SJSA1 (cell line): ENCODE measurements at places on chromosomes 13 and 19.

DNA sequence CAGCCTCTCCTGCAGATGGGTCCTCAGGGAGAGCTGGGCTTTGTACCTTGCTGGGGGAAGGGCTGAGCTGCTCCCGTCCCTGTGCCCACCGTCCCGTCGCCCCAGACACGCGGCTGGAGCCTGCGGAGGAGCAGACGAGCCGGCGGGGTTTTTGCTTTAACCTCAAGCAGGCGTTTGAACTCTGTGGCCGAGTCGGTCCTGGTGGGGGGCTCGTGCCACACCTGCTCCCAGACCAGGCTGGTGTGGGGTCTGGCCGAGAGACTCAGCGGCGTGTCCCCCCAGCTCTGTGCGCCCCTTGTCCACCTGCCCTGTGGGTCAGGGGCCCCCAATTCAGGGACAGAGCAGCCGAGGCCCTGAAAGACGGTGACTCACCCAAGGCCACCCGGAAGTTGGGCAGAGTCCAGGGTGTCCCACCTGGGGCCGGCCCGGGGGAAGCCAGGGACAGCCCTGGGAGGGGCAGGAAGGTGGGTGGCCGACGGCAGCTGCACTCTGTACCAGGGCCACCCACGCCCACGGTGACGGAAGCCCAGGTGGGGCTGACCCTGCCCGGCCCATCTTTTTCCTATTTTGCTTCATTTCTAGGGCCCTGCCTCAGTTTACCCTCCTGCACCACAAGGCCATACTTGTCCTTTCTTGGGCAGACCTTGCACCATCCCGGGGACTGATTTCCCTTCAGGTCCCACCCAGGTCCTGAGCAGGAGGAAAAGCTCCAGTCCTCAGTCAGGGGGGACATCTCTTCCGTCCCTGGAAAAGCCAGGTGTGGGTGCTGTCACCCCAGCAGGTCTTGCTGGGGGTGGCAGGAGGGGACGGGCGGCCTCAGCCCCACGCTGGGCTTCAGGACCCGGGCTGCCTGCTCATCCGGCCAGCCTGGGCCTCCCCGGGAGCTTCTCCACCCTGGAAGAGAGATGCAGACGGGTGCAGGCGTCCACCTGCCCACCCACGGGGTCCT lies 5.3 kb downstream of the EFNA2 start:
- DNase-seq: no peak

- no peak for DNase-seq
Observed at GRCh38 chr13:73687929-73688328, 446.3 kb downstream of the KLF12 start.

DNA sequence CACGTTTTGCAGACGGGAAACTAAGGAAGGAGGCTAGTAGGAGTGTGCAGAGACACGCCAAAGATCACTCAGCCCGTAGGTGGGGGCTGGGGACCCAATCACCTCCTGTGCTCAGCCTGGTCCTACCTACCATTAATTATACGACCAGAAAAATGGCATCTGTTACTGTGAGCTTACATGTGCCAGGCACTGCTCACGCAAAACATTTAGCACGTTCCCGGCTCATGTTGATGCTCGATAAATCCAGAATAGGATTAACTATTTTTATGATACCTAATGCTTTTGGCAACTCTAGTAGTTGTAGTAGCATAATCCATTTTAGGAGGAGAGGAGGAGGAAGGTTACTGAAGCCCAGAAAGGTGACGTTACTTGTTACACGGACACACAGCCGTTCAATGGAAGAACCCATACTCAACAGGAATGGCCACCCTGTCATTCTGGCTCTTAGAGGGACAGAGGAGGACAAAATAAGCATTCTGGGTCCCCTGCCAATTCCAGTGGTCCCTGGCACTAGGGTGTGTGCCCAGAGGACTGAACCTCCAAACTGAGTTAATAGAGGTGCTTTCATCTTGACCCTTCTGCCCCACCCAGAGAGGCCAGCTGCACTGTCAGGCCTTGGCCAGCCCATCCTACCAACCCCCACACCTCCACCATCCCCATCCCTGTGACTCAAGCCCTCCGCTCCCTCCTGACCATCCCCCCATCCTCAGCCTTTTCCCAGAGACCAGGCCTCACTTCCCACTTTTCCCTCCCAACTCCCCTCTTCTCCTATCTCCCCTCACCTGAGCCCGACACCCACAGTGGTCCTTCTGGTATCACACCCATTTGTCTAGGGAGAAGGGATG lies 5.0 kb upstream of the EML2 start:
- no peak for DNase-seq

GRCh38 chr13:28583651-28584091 lies 75.3 kb upstream of the POMP start:
- DNase-seq: no peak

GRCh38 chr13:106372199-106373155 lies 163.0 kb downstream of the EFNB2 start:
- DNase-seq: peak; percentile 89

DNA sequence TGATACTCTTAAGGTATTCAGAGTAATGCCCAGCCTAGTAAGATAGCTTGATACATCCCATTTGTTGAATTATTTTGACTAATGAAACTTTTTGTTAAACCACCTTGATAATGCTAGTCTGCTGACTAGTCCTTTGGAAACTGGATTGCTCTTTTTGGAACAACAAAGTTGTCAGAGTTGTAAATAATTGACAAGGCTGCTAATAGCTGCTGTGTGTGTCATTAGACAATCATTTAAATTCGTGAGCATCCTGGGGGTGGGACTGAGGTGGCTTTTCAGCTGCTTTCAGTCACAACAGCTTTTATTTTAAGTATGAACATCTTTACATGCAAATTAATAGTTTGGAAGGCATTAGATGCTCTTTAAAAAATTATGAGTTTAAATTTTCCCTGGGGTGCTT lies 153.5 kb downstream of the HS6ST3 start:
- DNase-seq: no peak

DNA sequence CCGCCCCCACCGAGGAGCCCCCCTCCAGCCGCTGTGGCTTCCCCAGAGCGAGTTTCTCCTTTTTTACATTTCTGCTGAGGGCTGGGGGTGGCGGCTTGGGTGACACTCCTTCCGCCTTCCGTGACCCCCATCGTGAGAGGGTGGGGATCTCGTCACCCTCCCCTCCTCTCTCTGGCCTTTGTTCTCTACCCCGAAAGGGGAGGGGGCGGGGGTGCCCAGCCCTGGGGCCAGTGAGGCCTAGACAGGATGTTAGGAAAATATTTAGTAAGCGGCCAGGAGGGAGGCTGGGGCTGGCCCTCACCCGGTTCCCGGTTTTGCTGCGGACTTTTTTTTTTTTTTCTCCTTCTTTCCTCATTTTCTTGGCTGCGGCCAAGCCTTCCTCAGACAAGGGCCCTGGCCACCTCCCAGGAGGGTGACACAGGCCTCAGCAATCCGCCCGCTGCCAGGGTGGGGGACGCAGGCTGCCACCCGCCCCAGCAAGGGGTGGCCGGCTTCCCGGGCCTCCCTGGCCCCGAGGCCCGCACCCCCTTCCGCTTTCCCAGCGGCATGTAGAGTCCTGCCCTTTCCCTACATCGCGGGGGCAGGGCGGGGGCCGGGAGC lies 3.9 kb downstream of the MIDN start:
- peak; percentile 99 for DNase-seq

- DNase-seq: peak; percentile 25
Observed at GRCh38 chr19:47518139-47518538, 3.3 kb upstream of the NAPA start.

GRCh38 chr13:98652721-98653462 lies 76.0 kb upstream of the STK24 start:
- DNase-seq: no peak

DNA sequence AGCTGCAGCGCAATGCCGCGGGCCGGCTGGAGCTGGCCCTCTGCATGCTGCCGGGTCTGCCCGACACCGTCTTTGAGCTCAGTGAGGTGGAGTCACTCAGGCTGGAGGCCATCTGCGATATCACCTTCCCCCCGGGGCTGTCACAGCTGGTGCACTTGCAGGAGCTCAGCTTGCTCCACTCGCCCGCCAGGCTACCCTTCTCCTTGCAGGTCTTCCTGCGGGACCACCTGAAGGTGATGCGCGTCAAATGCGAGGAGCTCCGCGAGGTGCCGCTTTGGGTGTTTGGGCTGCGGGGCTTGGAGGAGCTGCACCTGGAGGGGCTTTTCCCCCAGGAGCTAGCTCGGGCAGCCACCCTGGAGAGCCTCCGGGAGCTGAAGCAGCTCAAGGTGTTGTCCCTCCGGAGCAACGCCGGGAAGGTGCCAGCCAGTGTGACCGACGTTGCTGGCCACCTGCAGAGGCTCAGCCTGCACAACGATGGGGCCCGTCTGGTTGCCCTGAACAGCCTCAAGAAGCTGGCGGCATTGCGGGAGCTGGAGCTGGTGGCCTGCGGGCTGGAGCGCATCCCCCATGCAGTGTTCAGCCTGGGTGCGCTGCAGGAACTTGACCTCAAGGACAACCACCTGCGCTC lies 3.8 kb upstream of the MAP2K7 start:
- no peak for DNase-seq

DNA sequence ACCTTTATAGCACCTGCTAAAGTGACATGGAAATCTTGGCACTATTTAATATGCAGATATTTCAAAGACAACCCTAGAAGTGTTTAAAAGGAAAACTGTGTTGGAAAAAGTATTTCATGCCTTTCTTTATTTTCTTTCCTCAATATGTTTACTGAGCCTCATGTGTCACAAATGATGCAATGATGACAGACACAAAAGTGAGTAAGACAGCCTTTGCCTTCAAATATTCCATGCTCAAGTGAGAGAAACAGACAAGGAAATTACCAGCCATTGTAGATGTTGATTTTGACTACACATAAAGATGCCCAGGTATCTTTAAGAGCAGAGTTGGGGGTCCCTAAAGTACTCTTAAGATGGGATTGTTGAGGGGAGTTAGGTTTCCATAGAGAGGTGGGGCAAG lies 48.0 kb upstream of the TPP2 start:
- DNase-seq: no peak

DNA sequence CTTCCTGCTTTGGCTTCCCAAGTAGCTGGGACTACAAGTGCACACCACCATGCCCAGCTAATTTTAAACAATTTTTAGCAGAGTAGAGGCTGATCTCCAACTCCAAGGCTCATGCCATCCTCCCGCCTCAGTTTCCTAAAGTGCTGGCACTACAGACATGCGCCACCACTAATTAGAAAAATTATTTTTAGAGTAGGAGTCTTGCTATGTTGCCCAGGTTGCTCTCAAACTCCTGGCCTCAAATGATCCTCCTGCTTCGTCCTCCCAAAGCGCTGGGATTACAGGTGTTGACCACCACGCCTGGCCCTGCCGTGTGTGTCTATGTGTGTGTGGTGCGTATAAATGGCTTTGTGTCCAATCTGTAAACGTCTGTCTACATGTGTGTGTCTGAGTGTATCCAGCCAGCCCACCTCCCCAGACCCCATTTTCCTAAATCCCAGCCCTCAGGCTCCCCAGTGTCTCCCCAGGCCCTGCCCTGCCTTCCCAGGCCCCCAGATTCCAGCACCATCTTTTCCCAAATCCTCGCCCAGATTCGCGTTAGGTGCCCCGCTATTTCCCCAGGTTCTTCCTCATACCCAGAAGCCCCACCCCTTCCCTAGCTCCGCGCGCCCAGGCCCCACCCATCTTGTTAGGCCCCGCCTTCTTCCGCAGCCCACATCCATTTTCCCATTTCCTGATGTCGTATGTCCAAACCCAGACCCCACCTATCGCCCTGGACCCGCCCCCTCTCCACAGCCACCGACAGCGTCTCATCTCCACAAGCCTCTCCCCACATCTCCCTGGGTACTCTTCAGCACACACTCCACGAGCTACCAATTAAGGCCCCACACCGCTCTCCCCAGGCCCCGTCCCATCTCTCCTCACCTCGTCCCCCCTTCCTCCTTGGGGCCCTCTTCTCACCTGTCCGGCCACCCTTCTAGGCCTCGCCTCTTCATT lies 24.9 kb downstream of the SLC8A2 start:
- DNase-seq: no peak

DNA sequence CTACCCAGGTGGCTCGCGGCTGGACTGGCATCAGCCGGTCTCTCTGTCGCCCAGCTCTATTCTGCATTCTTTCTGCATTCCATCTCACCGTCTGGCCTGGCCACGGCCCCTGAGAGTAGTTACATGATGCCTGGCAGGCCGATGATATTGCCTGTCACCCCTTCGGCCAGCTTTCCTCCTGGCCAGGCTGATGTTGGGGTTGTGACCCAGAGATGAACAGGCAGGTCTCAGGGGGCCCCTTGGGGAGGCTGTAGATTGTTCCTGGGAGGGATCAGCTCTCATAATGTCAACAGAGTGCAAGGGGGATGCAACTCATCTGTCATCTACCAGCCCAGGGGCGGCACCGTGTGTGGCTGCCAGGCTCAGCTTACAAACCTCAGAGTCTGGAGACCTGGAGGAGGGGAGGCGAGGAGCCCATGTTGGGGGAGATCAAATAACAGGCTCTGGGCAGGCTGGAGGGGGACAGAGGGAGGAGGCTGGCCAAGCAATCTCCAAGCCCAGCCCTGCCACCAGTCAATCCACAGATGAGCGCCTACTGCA lies 13.6 kb upstream of the FBXO17 start:
- DNase-seq: peak; percentile 52

- DNase-seq: no peak
Observed at GRCh38 chr19:46133777-46134241, 9.3 kb upstream of the IGFL3 start.

DNA sequence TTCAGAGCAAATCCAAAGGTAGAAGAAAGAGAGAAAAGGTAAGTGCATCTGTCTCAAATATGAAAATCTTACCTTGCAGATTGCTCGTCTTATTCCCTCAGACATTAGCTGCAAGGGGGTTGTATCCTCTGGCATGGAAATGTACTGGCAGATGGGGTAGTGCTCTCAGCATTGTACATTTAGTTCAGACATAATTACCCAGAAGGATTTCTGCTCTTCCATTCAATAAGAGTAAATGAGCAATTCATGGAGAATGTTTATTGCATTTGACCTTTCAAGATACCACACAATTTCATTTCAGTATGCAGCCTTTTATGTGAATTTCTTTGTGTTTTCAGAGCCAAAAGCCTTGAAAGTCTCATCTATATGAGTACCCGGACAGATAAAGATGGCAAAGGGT lies 63.8 kb downstream of the SCEL start:
- no peak for DNase-seq

GRCh38 chr19:48405850-48406249 lies 12.4 kb downstream of the GRIN2D start:
- DNase-seq: no peak

GRCh38 chr13:91719033-91719432 lies 320.6 kb downstream of the GPC5 start:
- no peak for DNase-seq

GRCh38 chr13:98239162-98240076 lies 62.4 kb upstream of the RNF113B start:
- DNase-seq: no peak
